ENCODE measurements at places on chromosomes 5 and 9. TPM values are rescaled to one million over a fixed set of nuclear protein-coding genes. Genes with fewer than 3 reads are reported as not detected.

DNA sequence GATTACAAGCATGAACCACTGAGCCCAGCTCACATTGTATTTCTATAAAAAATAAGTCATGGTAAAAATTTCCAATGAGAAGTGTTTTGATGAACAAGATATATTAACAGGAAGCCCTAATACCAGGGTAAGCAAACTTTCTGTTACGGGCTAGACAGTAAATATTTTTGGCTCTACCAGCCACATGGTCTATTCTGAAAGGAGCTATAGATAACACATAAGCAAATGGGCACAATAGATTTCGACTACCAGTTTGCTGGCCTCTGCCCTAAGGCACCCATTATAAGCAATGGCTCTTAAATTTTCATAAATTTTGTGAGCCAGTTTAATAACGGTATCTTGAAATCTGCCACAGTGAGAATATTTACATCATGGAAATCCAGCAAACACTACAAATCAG, 8.1 kb downstream of the UBQLN1 start:
- DNase-seq = peak; percentile 63

DNA sequence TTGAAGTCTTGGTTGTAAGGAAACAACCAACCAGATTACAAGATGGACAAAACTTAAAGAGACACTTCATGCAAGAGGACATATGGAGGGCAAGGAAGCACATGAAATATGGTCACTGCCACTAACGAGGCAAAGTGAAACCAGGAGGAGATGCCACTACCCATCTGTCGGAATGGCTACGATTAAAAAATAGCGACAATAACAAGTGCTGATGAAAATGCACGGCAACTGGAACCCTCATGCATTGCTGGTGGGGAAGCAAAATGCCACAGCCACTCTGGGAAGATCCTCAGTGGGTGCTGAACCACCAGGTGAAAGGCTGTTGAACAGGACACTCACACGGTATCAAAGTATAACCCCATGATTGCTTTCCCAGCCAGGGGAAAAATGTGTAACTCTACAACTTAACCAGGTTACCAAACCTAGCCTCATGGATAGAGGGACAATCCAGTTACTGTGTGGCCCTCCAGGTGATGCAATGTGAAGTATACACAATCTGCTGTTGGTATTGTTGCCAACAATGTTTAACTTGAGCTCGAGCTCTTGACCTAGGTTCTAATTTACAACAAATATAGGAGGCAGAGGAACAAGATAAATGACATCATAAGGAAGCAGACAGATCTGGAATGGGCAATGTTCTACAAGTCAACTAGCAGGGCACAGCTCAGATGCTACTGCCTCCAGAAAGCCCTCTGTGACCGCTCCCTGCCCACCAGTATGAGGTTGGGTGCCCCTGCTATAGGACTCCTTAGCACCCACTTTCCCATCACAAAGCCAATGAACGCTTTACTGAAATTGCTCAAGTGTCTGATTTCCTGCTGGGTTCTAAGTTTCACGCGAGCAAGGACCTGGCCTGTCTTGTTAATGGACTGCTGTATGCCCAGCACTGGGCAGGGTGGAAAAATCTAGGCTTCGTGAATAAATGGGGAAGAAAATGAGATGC, 25.8 kb downstream of the SH3PXD2B start:
- DNase-seq = no peak

DNA sequence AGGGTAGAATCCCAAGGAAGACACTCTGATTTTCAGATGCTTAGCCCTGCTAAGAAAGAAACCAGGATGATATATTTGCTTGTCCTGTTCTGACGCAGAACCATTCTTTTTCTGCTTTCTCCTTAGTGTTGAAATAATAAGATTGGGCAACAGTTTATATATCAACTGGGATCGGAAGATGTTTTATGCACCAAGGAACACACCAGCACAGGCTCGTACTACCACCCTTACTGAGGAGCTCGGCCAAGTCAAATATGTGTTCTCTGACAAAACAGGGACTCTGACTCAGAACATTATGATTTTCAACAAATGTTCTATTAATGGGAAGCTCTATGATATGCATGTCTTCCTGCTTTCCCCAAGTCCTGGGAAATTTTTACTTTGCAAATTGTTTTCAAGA, 19.0 kb upstream of the RUSC2 start:
- no peak for DNase-seq

DNA sequence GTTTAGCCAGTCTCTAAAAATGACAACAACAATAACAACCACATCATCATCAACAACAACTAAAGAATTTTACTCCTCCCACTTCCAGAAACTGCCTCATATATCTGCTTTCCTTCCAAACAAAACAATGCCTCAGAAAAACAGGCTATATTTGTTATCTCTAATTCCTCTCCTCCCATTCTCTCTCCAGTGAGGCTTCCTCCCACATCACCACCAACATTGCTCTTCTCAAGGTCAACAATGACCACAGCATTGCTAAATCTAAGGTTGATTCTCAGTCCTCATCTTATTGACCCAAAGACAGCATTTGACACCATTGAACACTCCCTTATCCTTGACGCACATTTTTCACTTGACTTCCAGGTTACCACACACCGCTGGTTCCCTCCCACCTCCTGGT, 38.1 kb upstream of the PRUNE2 start:
- no peak for DNase-seq

- no peak for DNase-seq
These were observed 2.5 kb upstream of the EDF1 start for GRCh38 chr9:136868644-136869043.

DNA sequence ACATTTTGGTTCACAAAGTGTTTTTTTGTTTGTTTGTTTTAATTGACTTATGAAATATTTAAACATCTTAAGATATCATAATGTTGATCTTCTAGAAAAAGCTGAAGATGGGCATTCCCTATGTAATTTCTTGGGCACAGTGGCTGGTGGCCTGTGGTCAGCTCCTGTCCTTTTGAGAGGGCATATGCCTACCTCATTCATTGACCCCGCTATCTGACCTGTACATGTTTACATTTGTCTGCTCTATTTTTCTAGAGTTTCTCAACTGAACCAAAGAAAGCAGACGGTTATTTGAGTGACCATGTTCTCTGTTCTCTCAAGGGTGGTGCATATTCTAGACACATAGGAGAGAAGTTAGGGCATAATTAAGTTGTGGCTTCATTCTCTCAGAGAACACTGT, 5.3 kb downstream of the SGCD start:
- no peak for DNase-seq

- DNase-seq = no peak
These were observed 190.8 kb downstream of the FANCC start for GRCh38 chr9:95126739-95127138.

DNA sequence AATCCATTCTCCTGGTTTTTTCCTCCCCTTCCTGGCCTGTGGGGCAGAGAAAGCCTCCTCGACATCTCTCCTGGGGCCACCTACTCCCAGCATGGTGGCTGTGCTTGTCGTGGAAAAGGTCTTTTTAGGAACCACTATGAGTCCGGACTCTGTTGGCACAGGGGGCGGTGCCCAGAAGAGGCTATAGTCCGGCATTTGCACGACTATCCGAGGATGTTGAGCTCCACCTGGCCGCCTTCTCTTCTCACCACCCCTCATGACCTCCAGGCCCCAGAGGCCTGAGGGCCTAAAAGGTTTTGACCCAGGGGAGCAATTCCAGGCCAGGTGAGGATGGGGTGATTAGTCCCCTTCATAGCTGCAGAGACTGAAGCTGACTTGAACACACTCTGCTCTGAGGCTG, 14.1 kb downstream of the CSF2 start:
- no peak for DNase-seq

- no peak for DNase-seq
These were observed 15.0 kb upstream of the ORM1 start for GRCh38 chr9:114307899-114308267.

DNA sequence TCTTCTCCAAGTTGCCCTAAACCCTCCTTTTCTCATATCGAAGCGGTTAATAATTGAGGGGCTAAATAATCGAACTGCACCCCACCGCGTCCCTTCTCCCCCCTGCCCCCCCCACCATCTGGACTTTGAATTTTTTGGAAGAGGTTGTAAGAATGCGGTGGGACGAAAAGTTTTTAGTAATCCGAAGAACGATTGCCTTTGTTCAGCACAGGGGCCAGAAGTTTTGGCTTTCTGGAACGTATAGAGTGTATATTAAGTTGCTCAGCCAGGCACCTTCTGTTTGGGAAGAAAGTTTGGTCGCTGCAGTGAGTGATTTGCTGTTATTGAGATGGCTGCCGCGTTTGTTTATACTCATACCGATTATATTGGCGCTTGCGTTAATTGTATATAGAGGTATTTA, 518 bp downstream of the ERBIN start:
- peak; percentile 74 for DNase-seq

- no peak for DNase-seq
These were observed 7.7 kb downstream of the MAST4 start for GRCh38 chr5:66603881-66604280.

GRCh38 chr5:111367115-111367514, 142.9 kb downstream of the CAMK4 start:
- DNase-seq = no peak

CEL gene
- total RNA-seq = 0.19 TPM

LOX gene
- total RNA-seq = not detected

STPG3 gene
- 0.61 TPM for total RNA-seq

ADAMTSL2 gene
- not detected for total RNA-seq

PRR7 gene
- total RNA-seq = 26.8 TPM

PELO gene
- total RNA-seq = 8.4 TPM

CNTNAP3B gene
- not detected for total RNA-seq

POU5F2 gene
- total RNA-seq = 3.3 TPM
